Activated T-helper 1 cell treated with anti-CD3 and anti-CD28 coated beads, Interleukin-12 subunit alpha, Interleukin-12 subunit beta, Interleukin-2, Interleukin-4 antibody, amounts not matched to agents 30 ng/mL and 10 ng/mL and 1 ng/mL, durations not matched to agents 14 hours and 24 hours and 36 hours (primary cell): ENCODE measurements at places on chromosomes 3 and 15.
A peak's percentile ranks its signal among the peaks of the same experiment; 100 is the strongest.

GRCh38 chr3:108505811-108506210 lies 4.6 kb downstream of the MYH15 start:
- DNase-seq: no peak

DNA sequence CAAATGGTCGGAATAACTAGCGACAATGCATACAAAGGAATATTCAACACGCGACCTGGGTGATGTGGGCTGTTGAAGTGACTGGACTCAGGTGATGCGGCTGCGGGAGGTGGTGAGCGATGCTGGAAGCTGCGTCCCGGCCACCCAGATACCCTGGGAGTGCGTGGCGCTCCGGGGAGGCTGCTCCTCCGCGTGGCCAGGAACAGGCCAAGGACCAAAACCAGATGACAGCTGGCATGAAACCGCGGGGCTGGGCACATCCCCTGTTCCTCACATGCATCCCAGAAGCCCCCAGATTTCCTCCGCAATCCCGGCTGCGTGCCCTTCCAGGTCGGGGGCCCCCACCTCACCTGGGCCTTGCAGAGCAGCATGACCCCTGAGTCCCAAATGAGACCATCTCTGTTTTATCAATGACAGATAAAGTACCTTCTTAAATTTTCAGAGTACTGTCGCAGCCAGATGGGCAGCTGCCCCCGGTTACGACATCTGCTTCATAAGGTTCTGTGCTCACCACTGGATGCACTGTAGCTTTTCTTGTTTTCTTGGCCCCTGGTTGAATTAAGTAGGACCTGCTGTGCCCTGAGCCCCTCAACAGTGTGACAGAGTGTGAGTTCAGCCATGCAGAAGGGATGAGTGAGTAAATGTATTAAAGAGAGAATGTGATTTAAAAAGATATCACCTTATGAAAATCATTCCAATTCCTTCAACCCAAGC lies 278.2 kb downstream of the GABRG3 start:
- DNase-seq: no peak

- no peak for DNase-seq
Observed at GRCh38 chr3:139418144-139418543, 28.7 kb upstream of the COPB2 start.

DNA sequence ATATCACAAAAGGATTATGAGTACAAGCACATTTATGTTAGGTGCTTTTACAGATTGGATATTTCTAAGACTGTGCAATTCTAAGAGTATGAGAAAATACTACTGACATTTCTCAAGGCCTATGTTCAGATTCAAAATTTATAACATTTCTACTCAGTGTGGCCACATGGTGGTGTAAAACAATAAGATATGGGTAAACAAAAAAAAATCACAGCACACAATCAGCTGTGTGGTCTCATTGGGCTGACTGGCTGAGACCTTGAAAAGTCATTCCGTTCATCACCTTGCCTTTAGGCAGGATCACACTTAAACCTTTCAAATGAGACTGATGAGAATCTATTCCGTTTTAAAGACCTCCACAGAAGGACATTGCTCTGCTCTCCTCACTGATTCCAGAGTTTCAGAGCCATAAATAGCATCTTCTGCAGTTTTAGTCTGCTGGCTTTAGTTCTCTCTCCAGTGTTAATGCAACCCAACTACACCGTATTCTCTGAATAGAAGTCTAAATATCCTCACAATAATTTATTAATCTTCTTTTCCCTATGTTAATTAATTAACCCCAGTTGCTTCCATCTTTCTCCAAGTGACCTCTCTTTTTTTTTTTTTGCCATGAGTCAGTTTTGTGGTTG lies 158.2 kb downstream of the SPATA16 start:
- DNase-seq: no peak

DNA sequence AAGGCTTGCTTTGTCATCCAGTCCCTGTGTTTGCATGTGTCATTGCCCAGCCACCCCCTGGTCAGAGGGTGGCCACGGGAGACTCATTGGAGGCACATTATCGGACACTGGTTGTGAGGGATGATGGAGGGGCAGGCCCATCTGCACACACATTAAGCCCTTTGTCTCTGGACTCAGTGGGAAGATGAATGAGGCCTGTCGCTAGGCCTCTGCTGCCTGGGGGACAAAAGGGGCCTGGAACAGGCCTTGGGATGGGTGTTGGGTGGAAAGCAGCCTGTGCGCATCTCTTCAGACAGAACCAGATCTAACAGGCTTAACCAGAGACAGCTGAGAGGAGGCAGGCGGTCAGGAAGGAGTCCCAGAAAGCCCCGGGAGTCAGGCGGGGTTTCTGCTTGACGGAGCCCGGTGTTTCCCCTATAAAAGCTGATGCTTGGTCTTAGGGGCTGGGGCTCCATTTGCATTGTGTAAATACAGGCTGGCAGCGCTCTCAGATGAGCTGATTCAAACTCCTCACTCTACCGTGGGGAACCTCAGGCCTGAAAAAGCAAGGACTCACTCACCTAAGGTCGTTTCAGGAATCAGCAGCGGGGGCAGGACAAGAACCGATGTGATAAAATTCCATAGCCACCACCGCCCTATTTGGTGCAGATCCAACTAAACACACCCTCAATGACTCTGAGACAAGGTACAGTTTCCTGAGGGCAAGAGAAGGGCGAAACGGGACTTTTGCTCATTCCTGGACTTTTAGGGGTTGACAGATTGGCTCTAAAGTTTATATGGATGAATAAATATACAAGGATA lies 17.1 kb upstream of the SKIC8 start:
- DNase-seq: no peak

DNA sequence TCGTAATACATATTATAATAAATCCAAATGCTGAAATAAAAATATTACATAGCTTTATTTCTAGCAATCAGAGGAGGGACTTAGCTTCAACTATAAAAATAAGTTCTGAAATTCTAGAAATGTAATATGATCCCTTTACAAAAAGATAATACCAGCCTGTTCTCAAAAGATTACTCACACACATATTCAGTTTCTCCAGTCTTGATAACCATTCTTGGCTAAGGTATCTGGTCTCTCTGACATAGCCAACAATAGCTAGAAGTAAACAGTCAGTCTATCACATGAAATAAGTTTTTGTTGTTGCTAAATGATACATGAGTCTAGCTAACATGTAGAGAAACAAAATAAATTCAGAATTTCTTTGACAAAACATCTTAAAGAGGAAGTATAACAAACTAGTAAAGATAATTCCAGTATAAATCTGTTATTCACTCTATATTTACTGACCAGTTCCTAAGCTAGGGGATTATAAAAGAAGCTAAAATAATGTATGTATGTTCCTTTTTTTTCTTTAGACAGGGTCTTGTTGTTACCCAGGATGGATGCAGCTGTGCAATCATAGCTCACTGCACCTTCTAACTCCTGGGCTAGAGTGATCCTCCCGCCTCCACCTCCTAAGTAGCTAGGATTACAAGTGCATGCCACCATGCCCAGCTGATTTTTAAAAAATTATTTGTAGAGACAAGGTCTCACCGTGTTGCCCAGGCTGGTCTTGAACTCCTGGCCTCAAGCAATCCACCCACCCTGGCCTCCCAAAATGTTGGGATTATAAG lies 170.6 kb downstream of the TBL1XR1 start:
- no peak for DNase-seq

- DNase-seq: no peak
Observed at GRCh38 chr3:197589545-197589944, 33.8 kb upstream of the BDH1 start.

DNA sequence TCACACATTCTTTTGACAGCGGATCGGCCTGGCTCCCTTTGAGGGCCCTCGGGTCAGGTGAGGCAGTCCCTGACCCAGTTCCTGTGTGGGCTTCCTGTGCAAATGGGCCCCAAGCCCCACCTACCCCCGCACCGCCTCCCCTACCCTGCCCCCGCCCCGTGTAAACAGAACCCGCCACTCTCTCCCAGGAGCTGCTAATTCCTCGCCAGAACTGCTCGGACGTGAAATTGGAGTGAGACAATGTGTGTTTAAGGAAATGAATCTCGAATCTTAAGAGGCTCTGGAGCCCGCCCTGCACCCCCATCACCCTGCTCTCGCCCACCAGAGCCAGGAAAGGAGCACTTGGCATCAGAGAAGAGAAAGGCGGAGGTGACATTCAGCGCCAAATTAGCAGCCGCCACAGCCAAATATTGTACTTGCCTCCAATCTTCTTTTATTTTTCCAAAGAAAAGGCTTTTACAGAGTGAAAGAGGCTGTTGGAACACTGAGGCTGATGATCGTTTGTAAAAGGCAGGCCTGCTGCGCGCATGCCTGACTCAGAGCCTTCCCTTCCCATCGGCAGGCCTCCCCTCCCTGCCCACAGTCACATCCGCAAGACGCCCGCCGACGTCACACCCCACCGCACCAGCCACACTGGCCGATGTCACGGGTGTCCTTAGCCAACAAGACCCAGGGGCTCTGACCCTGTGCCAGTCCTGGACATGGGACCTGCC lies 53.1 kb downstream of the CACNA2D2 start:
- DNase-seq: peak; percentile 70

GRCh38 chr3:196063049-196063448 lies 18.8 kb downstream of the TFRC start:
- no peak for DNase-seq

- no peak for DNase-seq
Observed at GRCh38 chr3:103048068-103048722, 613.4 kb downstream of the ZPLD1 start.

GRCh38 chr15:70416829-70417228 lies 319.1 kb upstream of the TLE3 start:
- DNase-seq: no peak

GRCh38 chr3:157125101-157125500 lies 34.8 kb downstream of the CCNL1 start:
- no peak for DNase-seq

DNA sequence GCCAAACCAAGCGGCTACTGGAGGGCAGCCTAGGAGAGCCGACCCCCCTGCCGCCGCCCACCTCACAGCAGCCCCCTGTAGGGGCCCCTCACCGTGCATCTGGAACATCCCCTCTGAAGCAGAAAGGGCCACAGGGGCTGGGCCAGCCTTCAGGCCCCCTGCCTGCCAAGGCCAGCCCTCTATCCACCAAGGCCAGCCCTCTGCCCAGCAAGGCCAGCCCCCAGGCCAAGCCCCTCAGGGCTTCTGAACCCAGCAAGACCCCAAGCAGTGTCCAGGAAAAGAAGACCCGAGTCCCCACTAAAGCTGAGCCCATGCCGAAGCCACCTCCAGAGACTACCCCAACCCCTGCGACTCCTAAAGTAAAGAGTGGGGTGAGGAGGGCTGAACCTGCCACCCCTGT lies 23.5 kb upstream of the APEH start:
- DNase-seq: no peak

GRCh38 chr3:179706233-179706632 lies 53.4 kb downstream of the USP13 start:
- DNase-seq: no peak

GRCh38 chr3:153087595-153088566 lies 74.1 kb upstream of the RAP2B start:
- no peak for DNase-seq

DNA sequence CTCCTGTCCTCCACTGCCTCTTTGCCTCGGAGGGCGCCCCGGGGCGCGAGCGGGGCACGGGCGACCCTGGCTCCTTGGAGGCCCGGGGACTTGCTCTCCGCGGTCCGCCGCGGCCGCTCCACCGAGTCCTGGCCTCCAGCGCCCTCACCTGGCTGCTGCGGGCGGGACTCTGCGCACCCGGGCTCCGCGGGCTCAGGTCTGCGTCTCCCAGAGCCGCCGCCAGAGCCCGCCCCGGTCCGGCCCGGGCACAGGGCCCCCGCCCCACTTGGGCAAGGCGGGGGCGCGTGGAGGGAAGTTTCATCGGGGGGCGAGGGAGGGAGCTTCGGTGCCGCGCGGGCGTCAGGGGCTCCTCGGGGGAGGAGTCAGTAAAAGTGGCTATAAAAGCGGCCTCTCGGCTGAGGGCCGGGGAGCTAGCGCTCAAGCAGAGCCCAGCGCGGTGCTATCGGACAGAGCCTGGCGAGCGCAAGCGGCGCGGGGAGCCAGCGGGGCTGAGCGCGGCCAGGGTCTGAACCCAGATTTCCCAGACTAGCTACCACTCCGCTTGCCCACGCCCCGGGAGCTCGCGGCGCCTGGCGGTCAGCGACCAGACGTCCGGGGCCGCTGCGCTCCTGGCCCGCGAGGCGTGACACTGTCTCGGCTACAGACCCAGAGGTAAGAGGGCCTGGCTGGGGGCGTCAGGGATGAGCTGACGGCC lies at the start of gene CEMIP:
Gene CEMIP, plus strand, starts transcription at position 407 of the 694 bp plus-strand sequence. CDS start 94,510 bp downstream, outside the sequence.
- DNase-seq: peak; percentile 35

DNA sequence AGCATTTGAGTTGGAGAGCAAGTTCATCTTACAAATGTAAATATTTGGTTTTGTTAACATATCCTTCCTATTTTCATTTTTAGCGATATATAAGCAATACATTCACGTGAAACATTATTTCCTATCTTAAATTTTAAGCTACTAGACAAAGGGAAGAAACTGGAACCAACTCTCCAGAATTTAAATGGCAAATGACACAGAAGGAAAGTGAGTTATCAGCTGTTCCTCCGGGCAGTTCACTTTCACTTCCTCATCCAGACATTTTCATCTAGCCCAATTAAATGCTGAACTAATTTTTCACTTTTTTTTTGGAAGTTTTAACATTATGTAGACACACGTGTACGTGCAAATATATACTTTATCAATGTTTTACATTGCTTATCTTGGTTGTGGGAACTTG lies 58.7 kb downstream of the MORC1 start:
- DNase-seq: no peak
